SW 1271 (cell line): ENCODE measurements at places on chromosomes 2 and 18.

DNA sequence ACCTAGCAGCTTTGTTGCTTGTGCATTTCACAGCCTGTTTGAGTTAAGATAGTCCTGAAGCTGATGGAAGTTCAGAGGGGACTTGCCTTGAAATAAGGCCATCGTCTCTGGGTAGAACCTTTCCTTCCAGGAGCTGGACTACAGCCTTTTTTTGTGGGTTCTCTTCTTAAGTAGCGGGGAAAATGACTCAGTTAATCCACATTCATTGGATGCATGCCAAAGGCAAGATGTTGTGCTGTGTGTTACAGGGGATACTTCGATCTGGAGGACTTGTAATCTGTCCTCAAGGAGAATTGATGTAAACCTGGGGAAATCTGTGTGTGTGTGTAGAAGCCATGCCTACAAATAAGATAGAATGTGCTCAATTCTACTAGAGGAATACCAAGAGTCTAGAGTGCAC, 46.8 kb downstream of the RPIA start:
- DNase-seq, result no peak

DNA sequence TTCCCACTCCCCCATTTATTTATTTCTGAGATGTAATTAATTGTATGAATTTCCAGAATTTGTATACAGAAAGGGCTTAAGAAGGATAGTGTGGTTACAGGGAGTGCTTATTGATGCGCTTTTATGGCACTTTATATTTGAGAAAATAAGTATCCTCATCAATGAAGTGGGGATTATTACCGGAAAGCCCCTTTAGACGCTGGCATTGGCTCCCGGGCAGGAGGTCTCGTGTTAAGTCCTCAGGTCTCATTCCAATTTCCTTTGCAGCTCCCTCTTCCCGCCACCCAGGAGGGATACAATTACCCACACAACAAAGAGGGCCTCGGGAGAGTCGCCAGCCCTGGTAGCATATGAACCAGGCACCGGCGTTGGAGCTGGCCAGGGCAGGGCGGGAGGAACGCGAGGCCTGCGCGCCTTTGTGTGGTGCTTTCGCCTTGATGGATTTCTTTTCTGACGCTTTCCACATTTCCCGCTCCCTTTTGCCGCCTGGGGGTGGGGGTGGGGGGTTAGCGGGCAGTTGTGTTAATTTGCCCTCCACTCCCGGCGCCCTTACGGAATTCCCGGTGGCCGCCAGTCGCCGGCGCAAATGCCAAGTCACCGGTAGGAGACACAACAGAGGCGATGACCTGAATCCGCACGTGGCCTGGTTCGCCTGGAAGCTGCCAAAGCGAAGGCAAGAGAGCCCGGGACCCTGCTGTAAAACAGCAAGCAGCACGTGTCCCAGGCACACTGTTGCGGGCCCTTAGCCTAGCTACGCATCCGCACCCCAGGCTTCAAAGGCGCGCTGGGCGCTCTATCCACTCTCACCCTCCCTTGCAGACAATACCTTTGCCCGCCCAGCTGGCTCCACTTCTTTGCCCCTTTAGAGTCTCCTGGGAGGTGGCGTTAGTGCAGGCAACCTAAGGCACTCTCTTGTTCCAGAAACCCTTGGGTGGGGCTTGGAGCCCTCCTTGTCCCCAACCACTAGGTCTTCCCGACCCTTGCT, 3.3 kb downstream of the GAD1 start:
- no peak for DNase-seq

DNA sequence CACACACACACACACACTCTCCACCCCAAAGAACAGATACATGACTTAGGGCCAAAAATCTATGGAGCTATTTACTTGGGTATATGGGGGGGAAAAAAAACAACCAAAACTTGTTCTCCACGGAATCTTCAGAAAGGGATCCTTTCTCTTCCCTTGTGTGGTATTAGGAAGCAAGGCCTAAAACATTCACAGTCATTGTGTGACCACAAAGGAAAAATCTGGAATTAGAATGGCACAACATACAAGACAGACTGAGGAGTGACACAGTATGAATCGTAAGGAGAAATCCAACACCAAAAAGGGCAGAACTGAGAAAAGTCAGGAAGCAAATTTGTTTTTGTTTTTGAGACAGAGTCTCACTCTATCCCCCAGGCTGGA, 70.3 kb downstream of the ASXL2 start:
- no peak for DNase-seq

DNA sequence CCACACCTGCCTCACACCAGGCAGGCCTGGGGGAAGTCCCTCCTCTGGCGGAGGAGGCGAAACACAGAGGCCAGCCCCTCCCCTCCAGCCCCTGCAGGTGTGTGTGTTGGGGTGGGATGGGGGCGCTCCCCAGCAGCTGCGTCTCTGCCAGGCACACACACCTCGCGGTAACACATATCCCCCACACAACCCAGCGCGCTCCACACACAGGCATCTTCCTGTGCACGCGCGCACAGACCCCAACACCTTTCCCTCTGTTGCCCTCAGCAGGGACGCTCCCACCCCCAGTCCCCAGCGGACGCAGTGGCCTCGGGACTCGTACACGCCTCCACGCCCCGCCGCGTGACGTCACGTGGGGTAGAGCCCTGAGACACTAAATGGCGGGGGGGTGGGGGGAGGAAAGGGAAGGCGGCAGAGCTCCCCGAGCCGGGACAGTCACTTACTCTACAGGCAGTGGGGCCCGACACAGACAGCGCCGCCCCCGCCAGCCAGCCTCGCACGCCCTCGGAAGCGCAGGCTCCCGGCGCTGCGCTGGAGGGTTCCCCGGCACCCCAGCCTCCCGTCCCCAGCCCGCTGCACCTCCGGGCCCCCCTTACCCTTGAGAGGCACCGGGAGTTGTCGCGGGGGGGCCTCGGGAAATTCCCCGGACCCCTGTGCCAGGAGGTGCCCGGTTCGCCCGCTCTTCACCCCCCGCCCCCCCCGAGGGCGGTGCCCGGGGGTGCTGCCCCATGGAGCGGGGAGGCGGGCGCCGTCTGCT, at the start of gene WNT10A:
TSS of gene WNT10A (plus strand) at position 751 of the 757 bp plus-strand sequence. CDS start 144 bp downstream, outside the sequence.
- DNase-seq, result no peak

DNA sequence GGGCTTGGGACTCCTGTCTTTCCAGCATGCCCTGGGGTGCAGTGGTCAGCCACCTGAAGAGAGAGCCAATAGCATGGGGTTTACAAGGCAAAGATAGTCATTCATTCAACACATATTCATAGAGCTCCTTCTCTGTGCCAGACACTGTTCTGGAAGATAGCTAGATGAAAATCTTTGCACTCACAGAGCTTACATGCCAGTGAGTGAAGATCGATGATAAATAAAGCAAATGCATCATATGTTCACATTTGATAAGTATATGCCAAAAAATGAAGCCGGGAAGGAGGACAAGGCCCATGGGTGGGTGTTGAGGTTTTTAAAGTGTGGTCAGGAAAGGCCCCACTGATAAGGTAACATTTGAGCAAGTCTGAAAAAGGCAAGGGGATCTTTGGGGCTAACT, 130.8 kb upstream of the CDCA7 start:
- DNase-seq, result no peak

GRCh38 chr2:36459725-36460137, 104.2 kb downstream of the CRIM1 start:
- DNase-seq, result peak; percentile 72
